ENCODE measurements at places on chromosomes 7 and 10. TPM values are rescaled to one million over a fixed set of nuclear protein-coding genes. Genes with fewer than 3 reads are reported as not detected.

Gene NRP1
- polyA plus RNA-seq, result 56.0 TPM

Gene PAXIP1
- polyA plus RNA-seq, result 7.3 TPM

Gene SLC26A4
- 0.73 TPM for polyA plus RNA-seq

Gene SFXN2
- 2.5 TPM for polyA plus RNA-seq

Gene LRIT1
- not detected for polyA plus RNA-seq

Gene ITIH2
- not detected for polyA plus RNA-seq

Gene SPDYE16
- 0.22 TPM for polyA plus RNA-seq

Gene UCMA
- not detected for polyA plus RNA-seq

Gene AKR1C8
- polyA plus RNA-seq, result 0.04 TPM

Gene CAV2
- polyA plus RNA-seq, result 136 TPM

Gene NKX1-2
- polyA plus RNA-seq, result not detected

Gene NIPSNAP2
- polyA plus RNA-seq, result 93.8 TPM

Gene ICA1
- 33.4 TPM for polyA plus RNA-seq

Gene TMEM236
- polyA plus RNA-seq, result 0.13 TPM

Gene KCND2
- not detected for polyA plus RNA-seq

Gene CPEB3
- polyA plus RNA-seq, result 4.9 TPM

Gene PDCD11
- polyA plus RNA-seq, result 10.9 TPM

Gene DOCK4
- 2.6 TPM for polyA plus RNA-seq

Gene NEBL
- polyA plus RNA-seq, result 113 TPM

Gene CREB5
- 16.7 TPM for polyA plus RNA-seq

Gene SCIN
- 0.07 TPM for polyA plus RNA-seq

Gene GIMAP2
- polyA plus RNA-seq, result 5.8 TPM

Gene EVX1
- polyA plus RNA-seq, result not detected

Gene RELN
- polyA plus RNA-seq, result 1.0 TPM

Gene SAMD8
- polyA plus RNA-seq, result 5.3 TPM

Gene ANXA8
- polyA plus RNA-seq, result not detected

Gene ARMH3
- polyA plus RNA-seq, result 34.8 TPM

Gene C10orf67
- 0.42 TPM for polyA plus RNA-seq

Gene GLI3
- 0.51 TPM for polyA plus RNA-seq

Gene IGF2BP3
- polyA plus RNA-seq, result 0.16 TPM

Gene CYP2C19
- polyA plus RNA-seq, result not detected

Gene TRIM74
- polyA plus RNA-seq, result 0.14 TPM

Gene TCERG1L
- polyA plus RNA-seq, result not detected

Gene NPSR1
- not detected for polyA plus RNA-seq

Gene PODXL
- 34.4 TPM for polyA plus RNA-seq

Gene CCDC6
- 4.4 TPM for polyA plus RNA-seq

Gene ASB10
- 7.2 TPM for polyA plus RNA-seq

Gene ZNF239
- polyA plus RNA-seq, result 0.66 TPM

Gene NKX6-2
- 0.51 TPM for polyA plus RNA-seq

Gene NUPR2
- polyA plus RNA-seq, result not detected

Gene FAM25A
- polyA plus RNA-seq, result not detected

Gene GLRX3
- polyA plus RNA-seq, result 130 TPM

Gene TASOR2
- 7.0 TPM for polyA plus RNA-seq

Gene RASA4B
- 3.2 TPM for polyA plus RNA-seq

Gene PLAC9
- 63.7 TPM for polyA plus RNA-seq

Gene CLRN3
- polyA plus RNA-seq, result not detected

Gene PALD1
- polyA plus RNA-seq, result 5.6 TPM

Gene LRMDA
- polyA plus RNA-seq, result 8.3 TPM

Gene SMKR1
- polyA plus RNA-seq, result 0.28 TPM

Gene RSPH10B
- not detected for polyA plus RNA-seq

Gene TRIM73
- polyA plus RNA-seq, result 1.1 TPM

Gene PDE6C
- not detected for polyA plus RNA-seq

Gene IFIT1B
- not detected for polyA plus RNA-seq

Gene TUBAL3
- polyA plus RNA-seq, result 0.23 TPM

Gene FGFR2
- polyA plus RNA-seq, result 0.22 TPM

Gene SYPL1
- polyA plus RNA-seq, result 59.9 TPM

Gene CHCHD3
- polyA plus RNA-seq, result 139 TPM

Measured in heart right ventricle (tissue), 16 donors.